ENCODE measurements at places on chromosomes 1 and 21.

DNA sequence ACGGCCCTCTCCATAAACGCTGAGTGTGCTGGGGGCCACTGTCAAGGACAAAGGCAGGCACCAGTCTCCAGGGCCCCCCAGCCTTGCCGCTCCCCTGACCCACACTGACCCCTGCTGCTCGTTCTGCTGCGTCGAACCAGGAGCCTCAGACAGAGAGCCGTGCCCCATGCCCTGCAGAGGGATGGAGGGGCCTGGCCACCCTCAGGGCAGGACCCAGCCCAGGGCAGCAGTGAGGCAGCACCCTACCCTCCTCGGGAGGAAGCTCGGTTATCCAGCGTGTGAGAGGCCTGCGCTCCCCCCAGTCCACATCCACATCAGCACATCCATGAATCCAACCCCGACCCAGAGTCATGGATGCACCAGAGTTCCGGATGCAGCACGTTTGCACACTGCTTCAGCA is 15.1 kb downstream of the WDR4 start:
- no peak for DNase-seq

GRCh38 chr1:95966866-95967265 is 732.9 kb downstream of the RWDD3 start:
- DNase-seq, result no peak

- no peak for DNase-seq
Measured at GRCh38 chr1:157370698-157371097, 181.6 kb downstream of the FCRL5 start.

DNA sequence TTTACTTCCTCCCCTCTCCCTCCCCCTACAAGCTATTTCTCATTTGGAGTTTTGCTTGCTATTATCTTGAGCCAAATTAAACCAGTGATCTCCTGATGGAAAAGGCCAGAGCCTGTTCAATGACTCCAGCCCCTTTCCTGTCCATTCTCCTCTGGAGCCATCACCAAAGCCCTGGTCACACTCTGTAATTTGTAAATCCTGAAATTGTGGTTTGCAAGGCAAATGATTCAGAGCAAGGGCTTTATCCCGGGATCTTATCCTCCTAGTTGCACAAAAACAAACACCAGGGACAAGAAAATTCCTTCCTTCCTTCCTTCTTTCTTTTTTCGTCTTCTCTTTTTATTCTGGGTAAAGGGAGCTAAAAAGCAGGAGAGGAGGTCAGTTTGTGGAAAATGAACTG is 366.1 kb upstream of the ST6GALNAC5 start:
- no peak for DNase-seq

DNA sequence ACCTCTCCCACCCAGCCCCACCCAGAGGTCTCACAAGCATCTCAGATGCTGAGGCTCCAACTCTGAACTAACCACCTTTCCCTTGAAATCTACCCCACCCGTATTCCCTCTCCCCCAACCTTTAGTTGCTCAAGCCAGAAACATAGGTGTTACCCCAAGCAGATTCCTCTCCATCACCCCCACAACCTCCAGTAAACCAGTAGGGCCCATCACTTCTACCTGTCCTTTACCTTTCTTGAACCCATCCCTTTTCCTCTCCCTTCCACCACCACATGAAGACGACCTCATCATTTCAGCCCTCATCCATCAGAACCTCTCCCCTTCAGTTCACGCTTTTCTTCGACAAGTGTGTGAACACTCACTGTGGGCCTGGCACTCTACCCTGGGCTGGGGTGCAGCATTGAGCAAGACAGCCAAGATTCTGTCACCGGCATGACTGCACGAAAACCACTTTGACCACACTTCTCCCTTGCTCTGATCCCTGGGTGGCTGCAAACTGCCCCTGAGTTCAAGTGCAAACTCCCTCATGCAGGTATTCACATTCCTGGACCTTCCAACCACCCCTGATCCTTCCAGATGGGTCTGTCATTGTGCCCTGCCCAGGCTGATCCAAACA is 65.5 kb upstream of the LAPTM5 start:
- no peak for DNase-seq

DNA sequence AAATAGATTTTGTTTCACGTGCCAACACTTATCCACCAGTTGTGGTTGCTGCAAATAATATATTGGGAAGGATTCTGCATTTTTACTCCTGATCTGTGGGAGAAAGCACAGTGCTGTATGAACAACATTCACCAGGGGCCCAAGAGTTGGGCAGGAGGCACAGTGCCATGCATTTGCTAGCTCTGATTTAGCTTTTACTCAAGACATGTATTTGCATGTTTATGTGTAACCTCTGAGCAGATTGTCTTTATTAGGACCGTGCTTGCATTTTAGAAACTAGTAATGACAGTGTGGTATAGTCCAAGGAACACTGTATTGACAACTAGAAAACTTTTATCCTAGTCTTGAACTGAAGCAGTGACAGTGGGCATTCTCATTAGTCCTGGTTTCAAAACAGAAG is 133.9 kb upstream of the B3GALT2 start:
- no peak for DNase-seq

- no peak for DNase-seq
Measured at GRCh38 chr1:161723459-161724141, 2.3 kb downstream of the FCRLB start.

- no peak for DNase-seq
Measured at GRCh38 chr1:226762988-226763904, 24.2 kb upstream of the ITPKB start.

GRCh38 chr1:201946224-201946908 is at the start of gene LMOD1:
Gene LMOD1, minus strand, starts transcription at chr1:201946548. Its CDS starts 208 bp downstream, at chr1:201946340.
- peak; percentile 16 for DNase-seq

DNA sequence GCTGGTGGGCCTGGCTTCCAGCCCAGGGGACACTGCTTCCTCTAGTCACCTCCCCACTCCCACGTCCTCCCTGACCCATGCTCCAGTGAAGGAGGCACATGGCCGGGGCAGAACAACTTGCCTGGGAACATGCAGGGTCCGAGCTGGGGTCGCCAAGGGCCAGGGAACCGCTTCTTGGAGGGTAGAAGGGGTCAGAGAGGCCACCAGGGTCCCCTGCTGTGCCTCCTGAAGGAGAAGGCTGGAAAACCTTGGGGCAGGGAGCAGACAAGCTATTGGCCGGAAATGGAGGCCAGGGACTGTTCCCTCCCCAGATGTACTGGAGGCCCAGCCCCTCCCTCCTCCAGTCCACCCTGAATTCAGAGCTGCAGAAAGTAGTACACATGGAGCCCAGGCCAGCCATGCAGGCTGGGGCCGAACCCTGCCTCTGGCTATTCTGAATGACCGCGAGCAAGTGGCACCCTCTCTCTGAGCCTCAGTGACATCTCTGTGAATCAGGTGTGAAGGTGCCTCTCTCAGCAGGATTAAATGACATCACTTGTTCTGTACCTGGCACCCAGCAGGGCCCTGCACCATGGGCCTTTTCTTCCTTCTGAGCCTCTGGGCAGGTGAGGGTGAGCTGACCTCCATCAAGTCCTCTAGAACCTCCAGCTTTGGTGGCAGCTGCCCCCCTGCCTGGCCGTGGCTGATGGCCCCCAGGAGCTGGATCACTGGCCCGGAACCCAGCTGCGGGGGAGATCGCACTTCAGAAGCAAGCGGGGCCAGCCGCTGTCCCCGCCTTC is 15.7 kb downstream of the SPOCD1 start:
- DNase-seq, result peak; percentile 2

DNA sequence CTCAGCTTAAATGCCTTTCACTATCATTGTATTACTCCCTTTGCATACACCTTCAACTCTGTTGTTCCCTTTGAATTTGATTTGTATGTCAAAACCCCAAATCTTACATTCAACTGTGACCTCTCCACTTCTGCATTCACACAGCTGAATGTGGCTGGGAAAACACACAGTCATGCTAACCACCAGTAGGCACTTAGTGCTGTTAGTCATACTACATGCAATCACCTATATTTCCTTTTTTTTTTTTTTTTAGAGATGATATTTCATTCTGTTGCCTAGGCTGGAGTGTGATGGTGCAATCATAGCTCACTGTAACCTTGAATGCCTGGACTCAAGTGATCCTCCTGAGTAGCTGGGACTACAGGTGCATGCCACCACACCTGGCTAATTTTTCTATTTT is 16.2 kb downstream of the BTBD8 start:
- peak; percentile 25 for DNase-seq

DNA sequence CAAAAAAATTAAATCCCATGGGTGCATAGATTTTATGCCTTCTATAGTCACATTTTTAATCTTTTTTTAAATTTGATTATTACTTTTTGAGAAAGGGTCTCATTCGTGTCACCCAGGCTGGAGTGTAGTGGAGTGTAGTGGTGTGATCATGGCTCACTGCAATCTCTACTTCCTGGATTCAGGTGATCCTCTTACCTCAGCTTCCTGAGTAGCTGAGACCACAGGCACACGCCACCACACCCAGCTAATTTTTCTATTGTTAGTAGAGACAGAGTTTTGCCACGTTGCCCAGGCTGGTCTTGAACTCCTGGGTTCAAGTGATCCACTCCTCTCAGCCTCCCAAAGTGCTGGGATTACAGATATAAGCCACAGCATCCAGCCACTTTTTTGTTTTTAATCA is 10.4 kb downstream of the CBR3 start:
- no peak for DNase-seq

- no peak for DNase-seq
Measured at GRCh38 chr1:176188604-176189003, 18.5 kb downstream of the COP1 start.

GRCh38 chr1:245256528-245256927 is 101.7 kb downstream of the KIF26B start:
- no peak for DNase-seq

- peak; percentile 10 for DNase-seq
Measured at GRCh38 chr1:17475752-17476151, 36.3 kb upstream of the RCC2 start.

- peak; percentile 87 for DNase-seq
Measured at GRCh38 chr1:9628541-9629444, 22.7 kb upstream of the PIK3CD start.

- DNase-seq, result no peak
Measured at GRCh38 chr1:34774957-34775356, 6.1 kb upstream of the GJB3 start.
